Mesangial cell (primary cell): ENCODE measurements at places on chromosomes 2 and 18. TPM values are rescaled to one million over a fixed set of nuclear protein-coding genes. Genes with fewer than 3 reads are reported as not detected.

INO80C gene
- 3.2 and 7.3 TPM in 2 replicates for total RNA-seq

PRKAG3 gene
- total RNA-seq = not detected in 2 replicates

FABP1 gene
- total RNA-seq = not detected in 2 replicates

HRH4 gene
- total RNA-seq = not detected in 2 replicates

FAP gene
- 7.3 and 25.0 TPM in 2 replicates for total RNA-seq

FBXO36 gene
- 3.4 and 5.1 TPM in 2 replicates for total RNA-seq

FAM237A gene
- not detected in 2 replicates for total RNA-seq

KIF5C gene
- 0.13 and 0.33 TPM in 2 replicates for total RNA-seq

DYNAP gene
- total RNA-seq = not detected in 2 replicates
